Neural crest cell (in vitro differentiated cells): ENCODE measurements at places on chromosomes 5 and 9. TPM values are rescaled to one million over a fixed set of nuclear protein-coding genes. Genes with fewer than 3 reads are reported as not detected.

GRCh38 chr5:178068293-178068692 is 45.0 kb upstream of the N4BP3 start:
- no peak for DNase-seq

DNA sequence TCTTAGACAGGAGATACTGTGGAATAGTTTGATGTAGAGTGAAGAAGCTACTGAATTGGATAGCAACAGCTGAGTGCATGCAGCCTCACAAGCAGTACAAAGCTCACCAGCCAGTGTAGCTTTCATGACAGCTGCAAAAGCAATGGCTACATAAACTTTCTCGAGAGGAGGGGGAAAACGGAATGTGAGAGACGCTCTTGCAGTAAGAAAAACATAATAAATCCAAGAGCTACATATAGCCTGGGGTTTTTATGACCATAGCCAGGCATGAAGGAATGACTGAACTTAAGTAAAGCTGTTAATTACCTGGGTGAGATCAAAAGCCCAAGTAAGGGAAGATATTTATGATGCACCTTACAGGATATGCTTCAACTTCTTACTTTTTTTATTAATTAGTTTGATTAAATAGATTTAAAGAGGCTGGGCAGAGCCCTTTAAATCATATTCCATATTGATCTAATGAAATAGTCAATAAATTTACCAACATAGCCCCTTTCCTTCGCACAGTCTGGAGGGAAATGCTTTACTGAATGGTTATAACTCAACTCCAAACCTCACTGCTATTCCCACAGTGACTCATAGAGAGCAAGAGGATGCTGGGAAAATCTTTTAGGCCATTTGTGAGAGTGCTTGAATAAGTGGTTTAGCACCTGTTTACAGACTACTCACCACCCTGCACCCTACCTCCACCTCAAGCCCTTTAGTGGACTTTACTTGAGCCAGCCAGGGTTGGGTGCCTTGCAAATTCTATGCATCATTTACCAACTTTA is 407.2 kb upstream of the CLINT1 start:
- DNase-seq = no peak

DNA sequence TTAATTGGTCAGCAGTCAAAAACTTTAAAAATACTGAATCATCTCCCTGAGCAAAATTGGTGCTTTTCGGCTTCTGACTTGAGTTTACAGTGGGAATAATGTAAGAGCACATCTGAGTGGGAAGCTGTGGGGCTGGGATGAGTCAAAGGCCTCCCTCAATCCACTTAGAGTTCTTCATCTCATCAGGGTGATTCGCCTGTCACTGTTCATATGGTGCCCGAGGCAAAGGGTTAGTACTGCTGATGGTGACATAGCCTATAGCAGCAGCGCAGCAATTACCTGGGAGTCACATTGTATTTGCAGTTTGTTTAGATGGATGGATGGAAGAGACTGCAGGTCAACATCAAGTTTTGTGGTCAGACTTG is 113.8 kb upstream of the ZNF608 start:
- no peak for DNase-seq

- no peak for DNase-seq
Measured at GRCh38 chr9:16266648-16267276, 603.7 kb downstream of the BNC2 start.

DNA sequence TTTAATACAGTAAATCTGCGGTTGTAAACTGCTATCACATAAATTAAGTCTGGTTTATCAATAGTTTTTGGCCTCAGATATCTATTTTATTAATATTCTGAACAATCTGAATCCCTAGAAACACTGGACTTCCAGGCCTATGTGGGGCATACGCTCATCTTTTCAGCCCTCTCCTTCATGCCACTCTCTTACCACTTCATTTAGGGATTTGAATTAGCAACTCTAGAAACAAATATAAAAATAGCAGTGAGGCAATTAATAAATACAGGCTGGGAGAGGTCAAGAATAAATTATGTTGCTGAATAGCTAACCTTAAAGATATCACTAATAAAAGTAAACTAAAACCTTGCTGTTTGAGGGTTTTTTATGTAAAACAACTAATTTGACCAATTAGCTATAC is 480.3 kb upstream of the CD180 start:
- DNase-seq = no peak

DNA sequence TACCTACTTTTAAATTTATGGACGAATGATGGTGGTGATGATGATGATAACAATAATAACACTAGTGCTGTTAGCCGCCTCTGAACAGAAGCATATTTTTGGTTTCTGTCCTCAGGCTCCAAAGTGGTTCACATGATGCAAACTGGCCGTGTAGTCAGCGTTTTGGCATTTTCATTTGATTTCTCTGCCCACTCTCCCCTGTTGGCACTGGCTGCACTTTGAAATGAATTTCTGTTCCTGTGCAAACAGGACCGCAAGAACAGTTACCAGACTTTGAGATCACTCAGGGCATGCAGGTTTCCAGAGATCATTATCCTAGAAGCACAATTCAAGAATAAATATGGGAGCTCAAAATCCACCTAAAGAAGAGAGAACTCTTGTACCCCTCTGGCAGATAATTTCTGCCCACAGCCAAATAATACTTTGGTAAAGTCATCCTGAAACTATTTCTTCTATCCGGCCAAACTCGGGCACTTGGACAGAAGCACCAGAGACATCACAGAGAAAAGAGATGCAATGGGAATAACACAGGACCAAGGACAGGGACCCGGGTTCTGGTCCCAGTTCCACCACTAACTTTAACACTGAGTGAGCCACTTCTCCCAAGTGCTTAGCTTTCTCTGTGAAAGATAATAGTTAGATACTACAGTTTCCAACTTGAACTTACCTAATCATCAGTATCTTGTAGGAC is 201.7 kb upstream of the PTGER4 start:
- DNase-seq = no peak

DNA sequence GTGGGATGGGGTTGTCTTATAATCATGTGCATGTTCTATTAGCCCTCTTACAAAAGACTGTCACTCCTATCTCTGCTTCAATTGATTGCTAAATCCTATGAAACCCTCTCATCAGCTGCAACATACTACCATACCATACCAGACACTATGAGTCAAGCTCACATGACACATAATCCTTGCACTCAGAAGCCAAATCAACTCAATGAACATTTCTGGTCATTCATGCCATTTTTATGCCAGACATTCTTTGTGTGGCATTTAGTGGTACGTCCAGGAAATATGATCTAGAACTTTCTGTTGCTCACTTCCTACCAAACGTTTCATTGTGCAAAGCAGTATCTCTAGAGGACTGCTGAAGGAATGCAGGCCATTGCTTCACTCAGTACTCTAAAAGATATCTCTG is 159.2 kb upstream of the GNA14 start:
- DNase-seq = no peak

- DNase-seq = no peak
Measured at GRCh38 chr9:130869250-130869649, 27.4 kb downstream of the QRFP start.

- DNase-seq = no peak
Measured at GRCh38 chr9:2496934-2497333, 124.7 kb upstream of the VLDLR start.

DNA sequence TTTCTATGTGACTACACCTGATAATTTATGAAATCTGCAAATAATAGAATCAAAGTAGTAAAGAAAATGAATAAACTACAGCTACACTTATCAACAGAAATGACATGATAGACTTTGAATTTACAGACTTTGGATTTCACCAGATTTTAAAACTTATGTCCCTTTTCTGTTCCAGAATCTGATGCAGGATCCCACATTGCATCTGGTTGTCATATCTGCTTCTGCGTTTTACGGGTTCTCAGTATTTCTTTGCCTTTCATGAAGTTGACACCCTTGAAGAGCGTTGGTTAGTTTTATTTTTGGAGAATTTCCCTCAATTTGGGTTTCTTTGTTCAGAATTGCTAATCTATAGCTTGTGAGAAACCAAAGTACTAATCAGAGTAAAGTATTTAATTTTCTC is 174.9 kb upstream of the ADCY2 start:
- no peak for DNase-seq

- peak; percentile 51 for DNase-seq
Measured at GRCh38 chr5:58498340-58498942, 7.2 kb downstream of the GAPT start.

DNA sequence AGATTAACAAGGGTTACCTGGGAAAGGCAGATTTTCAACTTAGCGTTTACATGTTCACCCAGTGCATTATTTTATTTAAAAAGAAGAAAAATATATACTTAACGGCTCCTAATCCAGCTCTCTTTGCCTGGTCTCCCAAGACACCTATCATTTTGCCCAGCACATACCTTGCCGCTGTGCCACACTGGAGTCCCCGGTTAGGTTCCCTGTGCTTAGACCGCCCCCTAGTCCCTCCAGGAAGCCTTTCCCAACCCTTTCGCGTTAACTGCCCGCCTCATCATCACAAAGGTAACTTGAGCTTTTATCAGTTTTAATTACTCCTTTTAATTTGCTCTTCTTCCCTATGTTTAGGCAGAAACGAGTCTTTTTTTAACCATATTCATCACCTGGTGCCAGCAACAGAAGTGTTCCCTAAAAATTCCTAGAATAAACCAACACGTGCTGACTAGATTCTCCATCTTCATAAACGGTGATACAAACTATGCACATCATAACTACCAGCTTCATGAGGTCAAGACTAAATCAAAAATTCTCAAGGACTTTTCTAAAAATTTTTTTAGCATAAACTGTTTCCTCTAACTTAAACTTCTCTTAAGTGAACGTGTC is 19.7 kb downstream of the DNAJA1 start:
- no peak for DNase-seq

SUSD3 gene
- total RNA-seq = 0.27 TPM in 1 of 2 replicates, not detected in the other
